T-helper 22 cell (primary cell): ENCODE measurements at places on chromosomes 1 and 21.

DNA sequence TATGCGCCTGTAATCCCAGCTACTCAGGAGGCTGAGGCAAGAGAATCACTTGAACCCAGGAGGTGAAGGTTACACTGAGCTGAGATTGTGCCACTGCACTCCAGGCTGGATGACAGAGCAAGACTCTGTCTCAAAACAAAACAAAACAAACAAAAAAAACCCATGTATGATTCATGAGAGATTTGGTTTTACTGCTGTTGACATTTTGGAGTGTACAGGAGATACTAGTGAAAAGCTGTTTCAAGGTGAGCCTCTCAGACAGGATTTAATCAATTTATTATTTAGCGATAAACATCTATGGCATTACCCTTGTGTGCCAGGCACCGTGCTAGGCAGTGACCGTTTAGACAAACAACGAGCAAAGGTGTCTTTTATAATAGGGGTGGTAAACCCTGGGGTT is 16.5 kb downstream of the LHX4 start:
- no peak for DNase-seq

GRCh38 chr1:174428033-174428432 is 19.7 kb upstream of the GPR52 start:
- no peak for DNase-seq

GRCh38 chr21:25489673-25490072 is 117.6 kb downstream of the MRPL39 start:
- DNase-seq: no peak

GRCh38 chr1:42183957-42184268 is 19.4 kb upstream of the GUCA2A start:
- DNase-seq: no peak

- no peak for DNase-seq
These were observed 19.6 kb downstream of the CAP1 start for GRCh38 chr1:40059960-40060750.

- DNase-seq: no peak
These were observed 60.6 kb downstream of the WARS2 start for GRCh38 chr1:119079881-119080280.

- no peak for DNase-seq
These were observed 67.3 kb downstream of the GADD45A start for GRCh38 chr1:67752306-67752705.

DNA sequence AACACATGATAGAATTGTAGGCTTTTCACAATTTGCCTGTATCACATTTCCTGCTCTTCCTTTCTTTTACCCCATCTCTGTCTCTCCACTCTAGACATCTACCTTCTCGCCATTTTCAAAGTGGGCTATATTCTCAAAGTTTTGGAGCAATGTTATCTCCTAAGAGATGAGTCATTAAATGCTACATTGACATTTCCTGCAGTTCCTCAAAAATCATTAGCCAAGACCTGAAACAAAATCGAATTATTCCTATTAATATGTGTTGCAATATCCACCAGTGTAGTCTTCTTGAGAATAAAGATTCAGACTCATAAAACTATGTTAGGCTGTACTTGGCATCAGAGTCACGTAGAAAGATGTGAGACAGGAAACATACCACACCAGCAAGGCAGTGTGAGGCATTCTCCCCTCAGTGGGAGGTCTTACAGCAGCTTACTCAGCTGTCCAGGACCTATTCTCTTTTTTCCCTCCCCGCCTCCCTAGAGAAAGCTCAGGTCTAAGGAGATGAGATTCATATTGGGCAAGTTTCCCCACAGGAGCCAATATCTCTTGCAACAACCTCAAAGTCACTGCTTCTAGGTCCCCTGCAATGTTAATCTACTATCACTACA is 38.8 kb downstream of the FRRS1 start:
- DNase-seq: no peak

GRCh38 chr1:153613406-153613805 is 469 bp upstream of the S100A16 start:
- DNase-seq: no peak

DNA sequence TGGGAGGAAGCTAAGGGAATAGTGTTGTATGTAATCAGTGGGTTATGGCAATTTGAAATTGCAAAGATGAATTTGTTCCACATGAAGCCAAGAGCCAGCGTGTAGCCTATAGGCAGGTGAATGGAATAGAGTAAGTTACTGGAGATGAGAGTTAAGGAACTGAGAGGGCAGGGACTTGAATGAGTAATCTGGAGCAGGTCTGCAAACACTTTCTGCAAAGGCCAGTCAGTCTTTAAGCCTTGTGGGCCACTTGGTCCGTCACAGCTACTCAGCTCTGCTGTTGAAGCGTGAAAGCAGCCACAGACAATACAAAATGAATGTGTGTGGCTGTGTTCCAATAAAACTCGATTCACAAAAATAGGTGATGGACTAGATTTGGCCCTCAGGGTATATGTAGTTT is 29.2 kb downstream of the SZT2 start:
- DNase-seq: no peak

- no peak for DNase-seq
These were observed 12.3 kb downstream of the LAPTM5 start for GRCh38 chr1:30745156-30745833.

DNA sequence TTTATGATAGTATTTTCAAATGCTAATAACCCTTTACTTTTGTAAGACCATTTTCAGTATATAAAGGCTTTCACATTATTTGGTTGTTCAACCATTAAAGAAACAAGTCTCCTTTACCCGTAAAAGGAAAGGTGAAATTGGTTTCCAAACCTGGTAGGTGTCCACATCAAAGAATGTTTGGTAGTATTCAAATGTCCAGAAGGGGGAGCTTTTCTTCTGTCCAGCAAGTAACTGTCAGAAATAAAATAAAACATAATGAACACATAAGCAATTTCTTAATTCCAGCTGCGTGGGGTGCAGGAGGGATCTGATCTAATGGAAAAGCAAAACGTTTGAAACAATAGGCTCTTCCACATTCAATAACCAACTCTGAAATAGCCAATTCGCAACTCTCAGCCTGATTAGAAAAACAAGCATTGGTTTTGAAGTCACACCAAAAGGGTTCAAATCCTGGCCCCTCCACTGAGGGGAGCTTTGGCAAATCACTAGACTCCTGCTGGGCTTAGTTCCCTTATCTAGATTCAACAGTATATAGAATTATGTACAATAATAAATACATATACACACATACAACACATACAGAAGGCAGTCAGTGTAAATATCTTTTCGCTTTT is 11.0 kb downstream of the YIPF1 start:
- DNase-seq: no peak

GRCh38 chr1:226988334-226988666 is 48.2 kb downstream of the COQ8A start:
- no peak for DNase-seq

- DNase-seq: no peak
These were observed 49.1 kb downstream of the EBNA1BP2 start for GRCh38 chr1:43123031-43123430.

DNA sequence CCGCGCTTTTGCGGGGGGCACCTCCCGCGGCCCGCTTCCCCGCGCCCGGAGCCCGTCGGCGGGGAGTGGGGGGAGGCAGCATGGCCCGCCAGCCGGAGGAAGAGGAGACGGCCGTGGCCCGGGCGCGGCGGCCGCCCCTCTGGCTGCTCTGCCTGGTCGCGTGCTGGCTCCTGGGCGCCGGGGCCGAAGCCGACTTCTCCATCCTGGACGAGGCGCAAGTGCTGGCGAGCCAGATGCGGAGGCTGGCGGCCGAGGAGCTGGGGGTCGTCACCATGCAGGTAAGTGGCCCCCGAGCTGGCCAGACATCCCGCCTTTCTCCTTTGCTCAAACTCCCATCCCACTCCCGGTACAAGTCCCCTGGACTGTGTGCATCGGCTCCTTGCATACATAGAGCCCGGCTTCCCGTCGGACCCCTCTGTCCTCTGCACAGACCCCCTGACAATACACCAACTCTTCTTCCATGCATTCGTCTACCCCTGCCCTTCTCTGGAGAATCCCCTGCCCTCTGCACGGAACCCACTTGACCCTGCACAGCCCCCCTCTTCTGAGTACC is 812 bp downstream of the CACHD1 start:
- no peak for DNase-seq

- no peak for DNase-seq
These were observed 2.6 kb upstream of the TENT5B start for GRCh38 chr1:27015260-27015659.

- DNase-seq: no peak
These were observed 1.3 kb upstream of the KLHDC7A start for GRCh38 chr1:18479454-18479853.

GRCh38 chr1:25914074-25914995 is 8.1 kb upstream of the STMN1 start:
- DNase-seq: no peak

GRCh38 chr1:81323862-81324261 is 476.9 kb upstream of the ADGRL2 start:
- no peak for DNase-seq

DNA sequence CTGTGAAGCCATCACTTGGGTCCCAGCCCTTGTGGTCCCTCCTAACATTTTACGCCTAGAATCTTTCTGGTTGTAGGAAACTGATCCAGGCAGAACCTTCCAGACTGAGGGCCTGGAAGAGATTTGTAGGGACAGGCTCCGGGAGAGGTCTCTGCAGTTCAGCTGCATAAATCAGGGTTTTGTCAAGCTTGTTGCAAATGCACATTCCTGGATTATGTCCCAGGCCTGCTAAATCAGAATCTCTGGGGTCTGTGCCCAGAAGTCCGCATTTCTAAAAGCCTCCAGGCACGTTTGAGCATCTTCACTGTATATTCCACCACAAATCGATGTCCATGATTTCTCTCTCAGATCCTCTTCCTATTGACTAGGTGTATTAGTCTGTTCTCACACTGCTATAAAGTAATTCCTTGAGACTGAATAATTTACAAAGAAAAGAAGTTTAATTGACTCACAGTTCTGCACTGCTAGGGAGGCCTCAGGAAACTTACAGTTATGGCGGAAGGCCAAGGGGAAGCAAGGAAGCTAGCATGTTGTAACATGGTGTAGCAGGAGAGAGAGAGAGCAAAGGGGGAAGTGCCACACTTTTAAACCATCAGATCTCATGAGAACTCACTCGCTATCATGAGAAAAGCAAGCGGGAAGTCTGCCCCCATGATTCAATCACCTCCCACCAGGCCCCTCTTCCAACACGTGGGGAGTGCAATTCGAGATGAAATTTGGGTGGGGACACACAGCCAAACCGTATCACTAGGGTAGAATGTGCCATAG is 1.2 kb upstream of the FHAD1 start:
- DNase-seq: no peak

DNA sequence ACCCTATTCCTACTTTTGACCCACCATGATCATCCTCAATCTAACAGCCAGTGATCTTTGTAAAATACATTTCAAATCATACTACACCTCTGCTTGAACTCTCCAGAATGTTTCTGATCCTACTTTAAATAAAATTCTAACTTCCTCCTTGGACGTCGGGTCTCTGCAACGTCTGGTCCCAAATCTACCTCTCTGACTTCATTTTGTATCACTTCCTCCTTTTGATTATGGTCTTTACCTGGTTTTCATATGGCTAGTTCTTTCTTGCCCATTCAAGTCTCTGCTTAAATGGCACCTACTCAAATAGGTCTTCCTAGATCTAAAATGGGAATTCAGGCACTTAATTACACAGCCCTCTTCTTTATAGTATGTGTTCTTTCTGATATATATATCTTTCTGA is 18.2 kb downstream of the PLPPR4 start:
- DNase-seq: no peak

DNA sequence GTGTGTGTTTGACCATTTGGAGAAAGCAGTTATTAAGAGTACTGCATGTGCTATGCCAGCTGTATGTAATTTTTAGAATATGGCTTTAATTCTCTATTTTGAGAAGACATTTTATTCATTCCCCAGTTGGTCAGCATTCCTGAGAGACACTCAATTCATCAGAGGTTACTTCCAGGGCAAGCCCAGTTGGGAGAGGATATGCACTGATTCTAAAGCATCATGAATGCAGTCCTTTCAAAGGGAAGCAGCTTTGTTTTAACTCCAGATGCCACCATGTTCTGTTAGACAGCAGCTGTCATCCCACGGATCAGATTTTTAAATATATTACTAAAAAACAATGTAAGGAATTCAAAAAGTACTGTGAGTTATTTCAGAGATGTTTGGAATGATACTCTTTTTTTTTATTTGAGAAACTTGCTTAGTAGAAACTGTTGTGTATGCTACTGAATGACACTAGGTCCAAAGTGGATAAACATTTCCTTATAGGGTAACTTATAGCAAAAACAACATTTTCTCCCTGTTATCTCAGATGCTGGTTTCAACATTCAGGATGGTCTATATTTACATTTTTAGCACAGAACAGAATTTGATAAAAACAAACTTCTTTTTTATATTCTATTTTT is 149.5 kb upstream of the B3GALT2 start:
- DNase-seq: no peak

GRCh38 chr1:85344256-85344694 is 67.8 kb upstream of the BCL10 start:
- DNase-seq: no peak

DNA sequence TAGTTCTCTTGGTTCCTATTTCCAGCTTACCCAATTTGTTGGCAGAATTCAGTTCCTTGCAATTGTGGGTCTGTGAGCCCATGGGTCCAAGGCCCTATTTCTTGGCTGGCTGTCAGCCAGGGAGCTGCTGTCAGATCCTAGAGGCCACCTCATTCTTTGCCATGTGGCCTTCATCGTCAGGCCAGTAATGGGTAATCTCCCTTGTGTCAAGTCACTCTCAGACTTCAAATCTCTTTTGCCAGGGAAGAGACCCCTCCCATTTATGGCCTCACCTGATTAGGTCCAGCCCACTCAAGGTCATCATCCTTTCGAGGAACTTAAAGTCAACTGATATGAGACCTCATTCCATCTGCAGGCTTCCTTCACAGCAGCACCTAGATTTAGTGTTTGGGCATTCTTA is 17.9 kb downstream of the OBSCN start:
- DNase-seq: no peak

DNA sequence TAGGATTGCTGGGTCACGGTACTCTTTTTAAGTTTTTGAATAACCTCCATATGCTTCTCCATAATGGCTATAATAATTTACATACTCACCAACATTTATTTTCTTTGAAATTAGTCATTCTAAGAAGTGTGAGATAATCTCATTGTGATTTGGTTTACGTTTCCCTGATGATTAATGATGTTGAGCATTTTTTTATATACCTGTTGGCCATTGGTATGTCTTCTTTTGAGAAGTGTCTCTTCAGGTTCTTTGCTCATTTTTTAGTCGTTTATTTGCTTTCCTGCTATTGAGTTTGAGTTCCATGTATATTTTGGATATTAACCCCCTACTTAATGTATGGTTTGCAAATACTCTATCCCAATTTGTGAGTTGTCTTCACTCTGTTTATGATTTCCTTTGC is 9.3 kb downstream of the RNF187 start:
- DNase-seq: no peak

GRCh38 chr1:30955448-30956015 is 47.0 kb upstream of the SDC3 start:
- DNase-seq: no peak
